Smooth muscle cell of the coronary artery (primary cell): ENCODE measurements at places on chromosomes 6 and 20. TPM values are rescaled to one million over a fixed set of nuclear protein-coding genes. Genes with fewer than 3 reads are reported as not detected.

Gene TFAP2D
- 0.98 TPM in 1 of 2 replicates, not detected in the other for total RNA-seq

Gene SLC22A7
- total RNA-seq = not detected in 2 replicates

Gene PROKR2
- total RNA-seq = not detected in 2 replicates

Gene CST4
- total RNA-seq = 0.60 TPM in 1 of 2 replicates, not detected in the other

Gene KCNK17
- total RNA-seq = not detected in 2 replicates

Gene SLC22A2
- 0.15 TPM in 1 of 2 replicates, not detected in the other for total RNA-seq

Gene SOX18
- 0.08 and 0.12 TPM in 2 replicates for total RNA-seq

Gene HMGA1
- 14.3 and 66.0 TPM in 2 replicates for total RNA-seq

Gene OR2H2
- not detected in 2 replicates for total RNA-seq

Gene LY6G6F
- not detected in 2 replicates for total RNA-seq

Gene CRISP2
- total RNA-seq = not detected in 2 replicates

Gene METTL24
- total RNA-seq = 0.38 and 0.59 TPM in 2 replicates

Gene SLC52A3
- total RNA-seq = not detected in 2 replicates

Gene ELOVL2
- total RNA-seq = 0.12 TPM in 1 of 2 replicates, not detected in the other

Gene EPHA7
- total RNA-seq = under 0.01 and 0.75 TPM in 2 replicates

Gene LSM14B
- 40.6 and 50.3 TPM in 2 replicates for total RNA-seq

Gene TNF
- not detected in 2 replicates for total RNA-seq

Gene DOK5
- 21.9 and 28.4 TPM in 2 replicates for total RNA-seq

Gene MCCD1
- not detected in 2 replicates for total RNA-seq

Gene TSBP1
- total RNA-seq = not detected in 2 replicates

Gene NOX3
- not detected in 2 replicates for total RNA-seq

Gene IDH3B
- 97.0 and 141 TPM in 2 replicates for total RNA-seq
